ENCODE measurements at places on chromosomes 5 and 9.

GRCh38 chr5:32100230-32100629 is 73.9 kb downstream of the GOLPH3 start:
- no peak for DNase-seq

DNA sequence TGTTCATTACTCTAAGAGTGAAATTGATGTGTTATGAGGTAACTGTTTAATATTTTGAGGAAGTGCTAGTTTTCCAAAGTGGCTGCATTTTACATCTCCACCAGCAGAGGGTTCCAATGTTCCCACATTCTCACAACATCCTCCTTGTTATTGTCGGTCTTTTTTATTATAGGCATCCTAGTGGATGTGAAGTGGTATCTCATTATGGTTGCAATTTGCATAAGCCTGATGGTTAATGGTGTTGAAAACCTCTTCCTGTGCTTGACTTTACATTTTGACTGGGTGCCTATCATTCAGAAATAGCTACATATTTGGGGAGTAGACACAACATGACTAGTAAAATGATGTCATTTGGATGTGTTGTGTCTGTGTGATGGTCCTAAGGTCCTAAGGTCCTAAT is 143.6 kb downstream of the MRPS30 start:
- DNase-seq, result no peak

DNA sequence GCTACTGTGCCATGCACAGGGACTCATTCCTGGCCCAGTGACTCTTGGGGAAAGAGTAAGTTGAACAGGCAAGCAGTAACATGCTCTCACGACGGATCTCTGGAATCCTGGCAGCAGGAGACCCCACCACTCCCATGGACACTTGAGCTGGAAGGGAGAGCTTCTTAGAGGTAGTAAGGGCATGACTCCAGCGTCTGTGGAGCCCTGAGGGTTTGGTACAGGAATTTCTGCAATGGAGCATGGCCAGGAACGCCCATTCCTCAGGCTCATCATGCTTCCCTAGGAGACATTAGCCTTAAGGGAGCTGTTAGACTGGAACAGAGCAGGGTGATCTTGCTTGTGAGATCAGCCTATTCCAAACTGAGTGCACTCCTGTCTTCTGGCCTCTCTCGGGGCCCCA is 212.9 kb downstream of the MAT2B start:
- no peak for DNase-seq

DNA sequence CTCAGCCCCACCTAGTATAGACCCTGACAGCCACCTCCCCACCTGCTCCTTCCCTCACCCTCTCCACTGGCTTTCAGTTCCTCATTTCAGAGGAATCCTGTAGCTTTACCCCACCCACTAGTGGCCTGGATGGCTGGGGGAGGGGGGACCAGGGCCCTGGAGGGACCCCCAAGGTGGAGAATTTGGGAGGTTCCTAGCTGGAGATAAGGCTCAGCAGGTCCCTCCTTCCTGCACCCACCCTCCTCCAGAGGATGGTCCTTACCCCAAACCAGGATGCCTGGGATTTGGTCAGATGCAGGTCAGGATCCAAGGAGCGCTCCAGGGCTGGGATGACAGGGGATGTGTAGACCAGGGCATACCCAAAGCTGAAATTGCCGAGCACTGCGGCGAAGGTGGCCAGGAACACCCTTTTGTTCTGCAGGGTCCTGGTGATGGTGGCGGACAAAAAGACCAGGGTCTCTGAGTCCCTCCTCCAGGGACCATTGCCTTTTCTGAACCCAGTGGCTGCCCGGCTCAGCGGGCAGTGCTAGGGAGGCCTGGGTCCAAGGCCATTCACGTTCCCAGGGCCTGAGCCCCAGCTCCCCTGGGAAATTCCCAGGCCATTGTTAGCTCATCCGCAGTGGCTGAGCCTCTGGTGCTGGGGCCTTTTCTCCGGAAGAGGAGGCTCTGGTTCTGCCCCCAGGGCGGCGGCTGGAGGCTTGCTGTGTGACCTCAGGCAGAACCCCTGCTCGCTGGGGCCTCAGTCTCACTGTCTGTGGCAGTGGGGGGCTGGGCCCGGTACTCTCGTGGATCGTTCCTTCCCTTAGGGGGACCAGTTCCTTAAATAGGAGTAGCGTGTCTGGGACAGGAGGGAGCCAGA is 678 bp downstream of the SLC2A6 start:
- no peak for DNase-seq

DNA sequence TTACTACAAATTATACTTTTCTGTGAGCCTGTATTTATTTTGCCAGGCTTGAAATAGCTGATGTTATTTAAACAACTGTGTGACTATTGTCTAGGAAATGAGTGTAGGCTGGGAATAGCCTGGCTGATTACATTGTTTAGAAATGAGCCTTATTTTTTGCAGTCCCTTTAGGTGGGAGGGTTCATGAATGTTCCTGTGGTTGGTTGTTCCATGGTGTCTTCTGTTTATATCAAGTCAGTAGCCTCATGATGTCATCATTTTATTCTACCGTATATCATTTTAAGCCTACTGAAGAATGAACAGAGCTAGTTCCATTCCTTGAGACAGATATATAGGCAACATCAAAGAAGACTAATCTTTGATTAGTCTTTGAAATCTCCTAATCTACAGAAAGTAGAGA is 53.1 kb downstream of the MAP1B start:
- DNase-seq, result no peak

- no peak for DNase-seq
Measured at GRCh38 chr9:93256878-93257807, 73.2 kb downstream of the WNK2 start.

- no peak for DNase-seq
Measured at GRCh38 chr9:27150746-27151406, 41.9 kb downstream of the TEK start.

DNA sequence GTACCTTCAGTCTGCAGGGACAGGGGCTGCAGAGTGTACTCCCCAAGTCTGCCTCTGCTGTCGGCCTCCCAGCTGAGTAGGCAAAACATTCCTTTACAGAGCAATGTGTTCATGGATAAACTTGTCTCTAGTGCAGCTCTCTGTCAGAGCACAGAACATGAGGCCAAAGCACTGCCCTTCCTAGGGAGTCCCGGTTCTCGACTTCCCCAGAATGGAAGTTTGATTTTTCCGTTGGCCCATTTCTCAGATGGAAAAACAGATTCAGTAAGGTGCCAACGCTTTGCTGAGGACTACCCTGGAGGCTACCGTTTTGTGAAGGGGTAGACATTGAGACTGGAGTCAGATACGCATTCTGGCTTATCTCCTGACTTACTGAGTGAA is 422 bp upstream of the TRIM32 start:
- no peak for DNase-seq

DNA sequence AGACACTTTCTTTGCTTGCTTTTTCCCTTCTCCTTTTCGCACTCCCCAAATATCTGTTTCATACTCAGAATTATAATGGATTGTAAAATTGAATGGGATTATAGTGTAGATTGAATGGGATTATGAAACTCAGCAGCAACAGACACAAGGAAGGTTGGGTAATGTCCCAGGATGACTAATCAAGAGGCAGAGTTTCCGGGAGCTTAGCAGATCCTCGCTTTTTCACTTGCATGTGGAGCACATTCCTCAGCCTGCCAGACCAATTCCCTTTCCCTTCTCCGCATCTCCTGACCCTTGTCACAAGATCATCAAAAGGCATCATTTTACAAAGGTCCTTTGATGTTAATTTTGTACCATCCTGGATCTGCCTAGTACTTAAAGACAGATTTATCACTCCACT is 55.1 kb upstream of the SLC1A1 start:
- DNase-seq, result no peak

GRCh38 chr9:131668057-131668438 is 71.8 kb downstream of the RAPGEF1 start:
- DNase-seq, result no peak

DNA sequence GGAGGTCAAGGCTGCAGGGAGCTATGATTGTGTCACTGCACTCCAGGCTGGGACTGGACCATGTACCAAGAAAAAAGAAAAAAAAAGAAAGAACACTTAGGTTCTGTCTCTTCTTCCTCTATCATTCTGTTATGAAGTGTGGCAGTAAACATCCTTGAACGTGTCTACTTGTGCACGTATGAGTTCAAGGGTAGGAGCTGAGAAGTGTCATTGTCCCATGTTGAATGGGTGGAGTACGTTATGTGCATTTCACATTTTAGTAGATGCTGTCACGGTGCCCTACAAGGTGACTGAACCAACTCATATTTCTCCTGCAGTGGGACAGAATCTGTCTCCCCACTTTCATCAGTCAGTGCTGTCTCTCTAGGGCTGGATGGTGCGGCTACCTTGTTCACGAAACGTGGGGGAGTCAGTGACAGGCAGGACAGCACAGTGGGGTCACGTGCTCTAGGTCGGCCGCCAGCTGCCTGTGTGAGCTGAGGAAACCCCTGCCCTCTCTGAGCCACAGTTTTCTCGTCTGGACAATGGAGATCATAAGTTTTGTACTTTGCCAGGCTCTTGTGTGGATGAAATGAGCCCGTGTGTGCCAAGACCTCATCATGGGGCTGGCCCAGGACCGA is 47.2 kb downstream of the GTF3C4 start:
- DNase-seq, result no peak

- DNase-seq, result no peak
Measured at GRCh38 chr5:120567066-120567465, 103.0 kb downstream of the PRR16 start.

- no peak for DNase-seq
Measured at GRCh38 chr5:169550227-169550626, 33.3 kb upstream of the SPDL1 start.

DNA sequence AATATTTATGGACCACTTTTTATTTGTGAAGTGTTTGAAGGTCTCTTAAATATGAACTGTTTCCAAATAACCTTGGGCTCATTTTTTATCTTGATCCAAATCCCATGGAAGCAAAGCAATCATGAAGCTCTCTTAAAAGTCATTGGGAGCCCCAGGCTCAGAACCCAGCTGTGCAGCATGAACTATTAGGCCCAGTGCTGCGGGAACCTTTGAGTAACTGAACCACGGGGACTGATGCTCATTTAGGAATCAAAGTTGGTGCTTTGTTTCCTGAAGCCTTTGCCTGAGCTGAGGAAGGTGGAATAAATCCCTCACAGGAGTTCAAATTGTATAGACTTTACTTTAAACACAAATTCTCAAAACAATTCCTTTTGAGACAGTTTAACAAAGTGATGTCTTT is 27.8 kb downstream of the MAT2B start:
- no peak for DNase-seq

DNA sequence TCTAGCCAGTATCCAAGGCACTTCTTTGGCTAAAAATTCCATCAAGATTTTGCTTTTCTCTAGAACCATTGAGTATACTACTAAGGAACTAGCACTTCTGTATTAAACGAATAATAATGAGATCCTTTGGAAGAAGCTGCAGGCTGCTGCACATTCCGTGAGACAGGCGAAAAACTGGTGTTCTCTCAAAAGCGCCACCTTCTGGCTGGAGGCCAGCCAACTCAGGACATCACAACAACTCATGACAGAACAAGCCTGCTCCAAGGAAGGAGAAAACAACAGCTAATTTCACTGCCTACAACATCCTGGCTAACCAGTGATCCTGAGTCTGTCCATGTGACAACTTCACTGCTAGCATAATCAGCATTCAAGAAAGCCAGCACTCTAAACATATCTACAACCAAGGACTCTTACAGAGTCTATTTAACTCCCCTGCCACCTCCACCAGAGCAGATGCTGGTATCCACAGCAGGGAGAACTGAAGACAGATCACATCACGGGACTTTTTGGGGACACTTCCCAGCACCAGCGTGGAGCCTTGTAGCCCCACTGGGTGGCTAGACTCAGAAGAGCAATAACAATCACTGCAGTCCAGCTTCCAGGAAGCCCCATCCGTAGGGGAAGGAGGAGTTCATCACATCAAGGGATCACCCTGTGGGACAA is 150.5 kb downstream of the YTHDC2 start:
- DNase-seq, result no peak

DNA sequence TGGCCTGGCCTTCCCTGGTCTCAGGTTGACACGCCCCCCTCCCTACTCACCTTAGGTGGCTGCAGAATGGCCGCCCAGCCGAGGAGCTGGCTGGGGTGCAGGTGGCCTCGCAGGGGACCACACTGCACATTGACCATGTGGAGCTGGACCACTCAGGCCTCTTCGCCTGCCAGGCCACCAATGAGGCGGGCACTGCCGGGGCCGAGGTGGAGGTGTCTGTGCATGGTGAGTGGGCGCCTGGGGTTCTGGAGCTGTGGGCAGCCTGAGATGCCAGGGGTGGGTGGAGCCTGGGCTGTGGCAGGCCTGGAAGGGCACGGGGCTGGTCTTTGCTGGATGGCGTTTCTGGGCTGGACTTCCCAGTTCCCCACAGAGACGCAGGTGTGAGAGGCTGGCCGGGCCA is 88.7 kb upstream of the ASS1 start:
- DNase-seq, result no peak

DNA sequence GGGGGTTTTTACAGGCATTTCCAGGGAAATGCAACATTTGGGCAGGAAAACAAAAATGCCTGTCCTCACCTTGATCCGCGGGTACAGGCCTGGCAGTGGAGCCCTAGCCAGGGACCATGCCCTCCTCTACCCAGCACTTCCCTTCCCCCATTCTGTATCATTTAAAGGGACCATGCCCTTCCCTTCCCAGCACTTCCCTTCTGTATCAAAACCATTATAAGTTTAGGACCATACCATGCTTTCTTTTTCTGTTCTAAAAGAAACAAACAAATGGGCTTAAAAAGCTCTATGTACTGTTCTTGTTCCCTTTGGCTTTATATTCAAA is 166.9 kb upstream of the ZNF608 start:
- no peak for DNase-seq

DNA sequence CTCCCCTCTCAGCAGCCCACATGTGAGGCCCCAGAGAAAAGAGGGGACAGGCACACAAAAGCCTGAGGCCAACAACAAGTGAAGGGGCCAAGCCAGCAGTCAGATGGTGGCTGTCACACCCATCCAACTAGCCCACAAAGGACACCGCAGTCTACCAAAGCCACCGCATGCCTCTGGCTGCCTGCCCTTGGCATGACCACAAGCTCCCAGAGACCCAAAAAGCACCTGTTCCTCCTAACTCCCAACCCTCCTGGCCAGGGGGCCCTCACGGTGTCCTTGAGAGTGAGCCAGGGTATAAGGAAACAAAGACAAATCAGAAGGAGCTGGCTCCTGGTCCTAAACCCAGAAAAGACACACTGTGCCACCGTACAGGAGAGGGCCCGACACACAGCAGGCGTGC is 77.8 kb upstream of the LRRTM2 start:
- no peak for DNase-seq

GRCh38 chr5:35384658-35385057 is 154.4 kb upstream of the PRLR start:
- DNase-seq, result no peak

DNA sequence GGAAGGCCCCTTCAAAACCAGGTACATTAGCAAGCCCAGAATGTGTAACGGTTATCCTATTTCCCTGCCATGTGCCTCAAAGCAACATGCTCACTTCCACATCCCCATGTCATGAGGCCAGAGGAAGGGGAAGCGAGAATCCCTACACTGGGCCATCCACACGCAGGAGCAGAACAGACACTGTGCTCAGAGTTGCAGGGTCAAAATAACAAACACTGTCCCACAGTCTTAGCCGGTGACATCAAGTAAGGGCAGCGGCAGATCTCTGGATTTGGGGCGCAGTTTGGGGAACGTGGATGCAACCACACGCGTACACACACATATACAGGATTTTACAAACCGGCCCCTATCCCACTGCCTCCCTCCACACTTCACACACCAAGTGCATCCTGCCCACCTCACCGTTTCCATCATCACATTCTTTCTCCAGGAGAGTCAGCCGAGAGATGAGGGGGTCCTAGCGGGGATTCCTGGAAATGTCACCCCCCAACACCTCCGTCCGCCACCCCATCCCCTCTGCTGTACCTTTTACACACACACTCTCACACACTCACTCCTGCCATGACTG is 776 bp downstream of the APBA1 start:
- DNase-seq, result no peak

GRCh38 chr5:101505891-101506570 is 602.9 kb upstream of the ST8SIA4 start:
- no peak for DNase-seq

GRCh38 chr5:105836268-105836667 is 1834.5 kb downstream of the EFNA5 start:
- DNase-seq, result no peak

All from tibial nerve (tissue), 4 donors.